ENCODE measurements at places on chromosomes 12 and 14.

DNA sequence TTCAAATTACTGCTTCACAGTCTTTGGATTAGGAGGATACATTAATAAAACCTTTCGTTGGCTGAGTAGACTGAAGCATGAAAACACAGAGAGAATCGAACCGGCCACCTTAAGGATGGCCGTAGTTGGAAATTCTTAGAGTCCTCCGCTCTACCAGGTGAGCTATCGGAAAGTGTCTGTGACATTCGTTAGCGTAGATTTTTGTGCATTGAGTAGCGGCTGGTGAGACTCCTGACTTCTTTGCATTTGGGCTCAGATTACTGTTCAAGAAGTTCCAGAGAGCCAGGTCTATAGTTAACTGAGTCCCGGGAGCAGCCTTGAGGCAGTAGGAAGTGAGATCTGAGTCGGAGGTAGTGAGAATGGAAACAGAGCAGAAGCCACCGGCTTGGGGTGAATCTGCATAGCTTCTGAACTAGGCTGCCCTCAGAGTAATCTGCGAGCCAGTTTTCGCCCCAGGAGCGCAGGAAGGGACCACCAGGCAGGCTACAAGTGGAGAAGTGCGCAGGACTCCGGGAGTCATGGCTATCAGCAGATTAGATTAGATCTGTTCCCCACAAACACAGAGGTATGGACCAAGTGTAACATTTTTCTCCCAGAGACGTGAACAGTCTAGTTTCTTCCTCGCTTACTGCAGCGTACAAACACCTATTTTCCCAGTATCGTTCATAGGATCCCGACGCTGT, 11.0 kb downstream of the OR6S1 start:
- DNase-seq, result no peak

- no peak for DNase-seq
Observed at GRCh38 chr12:113200021-113200797, 14.7 kb downstream of the RITA1 start.

- DNase-seq, result no peak
Observed at GRCh38 chr14:52094546-52095271, 25.9 kb upstream of the NID2 start.

- no peak for DNase-seq
Observed at GRCh38 chr14:66998013-66998412, 191.2 kb upstream of the GARIN2 start.

DNA sequence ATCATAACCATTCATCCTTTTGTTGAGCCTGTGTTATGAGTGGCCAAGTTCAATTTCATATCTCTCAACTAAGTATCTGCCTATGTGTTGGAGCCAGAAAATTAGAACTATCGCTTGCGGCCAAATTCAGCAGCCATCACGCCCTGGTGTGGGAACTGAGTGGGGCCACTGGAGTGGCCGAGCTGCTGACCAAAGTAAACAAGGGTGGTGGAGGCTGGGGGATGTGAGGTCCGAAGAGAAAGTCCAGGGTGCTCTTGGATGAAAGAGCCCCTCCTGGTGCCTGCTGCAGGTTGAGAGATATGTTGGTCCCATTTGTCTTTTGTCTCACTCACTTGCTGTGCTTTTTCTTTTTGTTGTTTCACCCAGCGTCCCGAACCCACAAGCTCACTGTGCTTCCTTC, 14.9 kb downstream of the ADGRD1 start:
- DNase-seq, result no peak

- no peak for DNase-seq
Observed at GRCh38 chr12:49944046-49944445, 6.5 kb upstream of the AQP2 start.

DNA sequence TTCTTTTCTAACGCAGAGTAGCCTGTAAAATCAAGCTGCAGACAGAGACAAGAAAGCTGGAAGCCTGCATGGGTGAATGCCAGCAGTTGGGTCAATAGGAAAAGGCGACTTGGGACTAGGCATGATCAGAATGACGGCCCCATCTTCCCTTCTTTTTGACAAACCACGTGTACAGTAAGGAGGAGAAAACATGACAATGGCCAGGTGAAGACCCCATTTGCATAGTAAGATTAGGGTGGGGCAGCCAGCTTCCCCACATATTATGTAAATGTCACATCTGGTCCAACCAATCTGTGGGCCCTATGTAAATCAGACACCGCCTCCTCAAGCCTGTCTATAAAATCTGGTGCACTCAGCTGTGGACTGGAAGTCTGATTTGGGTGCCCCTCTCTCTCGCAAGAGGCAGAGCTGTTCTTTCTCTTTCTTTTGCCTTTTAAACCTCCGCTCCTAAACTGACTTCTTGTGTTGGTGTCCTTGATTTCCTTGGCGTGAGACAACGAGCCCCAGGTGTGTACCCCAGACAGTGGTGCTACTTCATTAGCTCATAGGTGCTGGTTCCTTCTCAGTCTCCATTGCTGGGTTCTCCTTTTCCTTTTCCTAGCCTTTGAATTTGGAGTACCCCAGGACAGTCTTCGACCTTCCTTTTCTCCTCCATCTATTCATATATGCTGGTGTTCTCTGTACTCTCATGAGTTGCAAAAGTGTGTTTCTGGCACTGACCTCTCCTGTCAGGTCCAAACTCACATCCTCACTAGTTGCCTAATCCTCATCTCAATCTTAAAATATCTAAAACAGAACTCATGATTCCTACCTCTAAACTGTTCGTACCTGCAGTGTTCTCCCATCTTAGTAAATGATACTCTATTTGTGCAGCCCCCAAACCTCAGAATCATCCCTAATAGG, 9.4 kb upstream of the DHRS7 start:
- no peak for DNase-seq

DNA sequence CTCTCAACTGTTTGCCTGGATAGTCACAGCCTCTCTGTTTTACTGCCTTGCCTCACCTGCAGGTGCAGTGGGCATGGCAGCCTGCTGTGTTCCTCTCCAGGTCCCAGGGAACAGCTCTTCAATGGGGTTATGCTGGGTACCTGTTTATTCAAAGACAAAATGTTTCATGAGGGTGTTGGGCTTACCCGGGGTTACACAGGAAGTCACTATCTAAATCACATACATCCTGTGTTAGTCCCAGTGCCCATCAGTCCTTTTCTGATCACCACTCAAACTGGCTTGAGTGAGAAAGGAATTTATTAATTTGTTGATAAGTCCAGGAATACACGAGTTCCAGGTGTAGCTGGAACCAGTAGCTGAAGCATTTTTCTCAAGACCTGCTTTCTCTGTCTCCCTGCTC, 1503.6 kb upstream of the TMEM132C start:
- DNase-seq, result no peak

GRCh38 chr12:99911967-99912366, 72.8 kb downstream of the ANKS1B start:
- no peak for DNase-seq

DNA sequence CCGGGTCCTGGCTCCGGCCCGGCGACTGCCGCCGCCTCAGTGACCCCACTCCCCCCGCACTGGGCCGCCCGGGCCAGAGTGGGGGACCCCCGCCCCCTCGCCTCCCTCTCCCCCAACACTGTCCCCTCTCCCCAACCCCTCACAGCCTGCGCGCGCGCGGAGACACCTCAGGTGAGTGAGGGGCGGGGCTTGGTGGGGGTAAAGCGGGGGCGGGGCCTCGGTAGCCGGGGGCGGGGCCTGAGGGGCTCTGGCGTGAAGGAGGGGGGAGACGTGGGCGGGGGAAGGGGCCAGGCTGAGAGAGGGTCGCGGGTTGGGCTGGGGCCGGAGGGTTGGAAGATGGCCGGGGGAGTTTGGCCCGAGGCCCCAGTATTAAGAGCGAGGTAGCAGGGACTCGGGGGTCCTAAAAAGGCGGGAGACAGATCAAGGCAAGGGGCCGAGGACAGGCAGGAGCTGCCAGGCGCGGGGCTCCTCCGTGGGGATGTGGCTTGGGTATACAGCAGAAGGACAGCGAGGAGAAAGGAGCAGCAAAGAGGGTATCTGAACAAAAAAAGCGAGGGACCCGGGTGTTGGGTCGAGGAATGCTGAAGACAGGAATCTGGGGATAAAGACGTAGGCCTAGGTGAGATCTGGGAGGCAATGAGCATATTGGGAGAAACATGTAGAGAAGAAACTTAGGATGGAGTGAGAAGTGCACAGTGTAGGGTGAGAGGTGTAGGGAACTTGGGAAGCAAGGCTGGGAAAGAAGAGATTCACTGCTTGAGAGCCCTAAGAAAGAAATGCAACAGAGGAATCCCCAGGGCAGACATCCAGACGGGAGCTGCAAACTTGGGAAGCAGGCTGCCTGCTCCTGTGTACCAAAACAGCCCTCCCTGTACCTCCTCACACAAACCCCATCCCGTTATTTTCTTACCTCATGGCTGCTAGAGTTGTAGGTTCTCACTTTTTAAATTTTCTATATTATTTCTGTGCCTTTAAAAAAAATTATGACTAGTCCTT, 10.8 kb downstream of the SUOX start:
- peak; percentile 37 for DNase-seq

GRCh38 chr12:91513313-91513712, 330.7 kb upstream of the DCN start:
- no peak for DNase-seq

DNA sequence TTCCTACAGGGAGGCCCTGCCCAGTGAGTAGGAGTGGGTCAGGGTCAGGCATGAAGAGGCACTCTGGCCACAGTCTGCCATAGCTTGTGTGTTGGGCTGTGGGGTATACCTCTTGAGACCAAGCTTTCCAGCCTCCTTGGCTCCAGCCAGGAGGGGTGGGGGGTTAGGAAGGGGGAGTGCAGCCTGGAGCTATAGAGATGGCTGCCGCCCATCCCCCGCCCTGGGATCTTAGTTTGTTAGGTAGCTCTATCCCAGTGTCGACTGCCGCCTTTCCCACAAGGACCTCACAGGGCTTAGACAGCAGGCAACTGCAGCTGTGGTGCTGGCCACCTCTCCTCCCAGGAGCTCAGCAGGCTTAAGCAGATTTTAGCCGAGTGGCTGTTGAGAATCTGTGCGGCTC, 216.4 kb downstream of the PLCZ1 start:
- DNase-seq, result no peak

DNA sequence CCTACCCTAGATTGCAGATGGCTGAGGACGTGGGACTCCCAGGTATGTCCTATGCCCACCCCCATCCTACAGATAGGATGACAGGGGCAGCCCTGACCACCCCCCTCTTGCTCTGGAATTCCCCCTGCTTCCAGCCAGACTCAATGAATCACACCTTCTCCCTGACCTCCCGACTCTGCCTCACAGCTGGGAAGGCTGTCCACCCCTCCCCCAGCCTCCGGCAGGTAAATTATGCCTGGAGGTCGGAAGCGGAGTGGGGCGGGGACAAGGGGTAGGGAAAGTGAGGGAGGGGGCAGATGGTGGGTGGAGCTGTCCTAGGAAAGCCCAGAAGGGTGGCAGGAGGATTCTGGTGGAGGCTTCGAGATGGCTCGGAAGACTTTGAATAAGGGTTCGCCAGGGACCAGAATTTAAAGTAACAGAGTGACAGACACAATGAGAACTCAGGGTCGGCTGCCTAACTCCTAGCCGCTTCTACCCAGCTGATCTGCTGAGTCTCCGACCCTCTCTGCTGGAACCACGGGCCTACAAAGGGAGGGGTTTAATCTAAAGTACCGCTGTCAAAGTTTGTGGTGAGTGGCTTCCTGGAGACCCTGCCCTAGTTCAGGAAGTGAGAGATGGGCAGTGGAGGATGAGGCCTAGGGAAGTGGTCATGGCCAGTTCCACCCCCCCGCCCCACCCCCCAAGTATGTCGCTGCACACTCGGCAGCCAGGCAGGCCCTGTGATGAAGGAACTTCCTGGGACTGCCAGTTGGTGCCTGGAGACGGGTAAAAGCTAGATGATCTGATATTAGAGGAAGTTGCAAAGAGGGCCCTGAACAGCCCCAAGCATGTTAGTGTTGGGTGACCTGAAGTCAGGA, 4.2 kb downstream of the PLEKHG3 start:
- no peak for DNase-seq

DNA sequence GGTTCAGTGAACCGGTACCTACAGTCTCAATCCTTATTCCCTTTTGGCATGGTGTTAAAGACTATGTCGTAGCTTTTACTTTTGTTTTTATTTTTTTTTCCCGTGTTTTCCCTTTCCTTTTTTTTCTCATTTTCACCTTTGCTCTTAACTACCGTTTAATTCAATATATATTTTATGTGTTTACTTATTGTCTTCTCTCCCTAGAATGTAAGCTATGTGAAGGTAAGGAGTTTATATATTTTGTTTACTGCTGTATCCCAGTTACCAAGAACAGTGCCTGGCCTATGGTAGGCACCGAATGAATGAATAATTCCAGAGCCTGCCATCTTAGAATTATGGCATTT, 261 bp upstream of the MLH3 start:
- no peak for DNase-seq

DNA sequence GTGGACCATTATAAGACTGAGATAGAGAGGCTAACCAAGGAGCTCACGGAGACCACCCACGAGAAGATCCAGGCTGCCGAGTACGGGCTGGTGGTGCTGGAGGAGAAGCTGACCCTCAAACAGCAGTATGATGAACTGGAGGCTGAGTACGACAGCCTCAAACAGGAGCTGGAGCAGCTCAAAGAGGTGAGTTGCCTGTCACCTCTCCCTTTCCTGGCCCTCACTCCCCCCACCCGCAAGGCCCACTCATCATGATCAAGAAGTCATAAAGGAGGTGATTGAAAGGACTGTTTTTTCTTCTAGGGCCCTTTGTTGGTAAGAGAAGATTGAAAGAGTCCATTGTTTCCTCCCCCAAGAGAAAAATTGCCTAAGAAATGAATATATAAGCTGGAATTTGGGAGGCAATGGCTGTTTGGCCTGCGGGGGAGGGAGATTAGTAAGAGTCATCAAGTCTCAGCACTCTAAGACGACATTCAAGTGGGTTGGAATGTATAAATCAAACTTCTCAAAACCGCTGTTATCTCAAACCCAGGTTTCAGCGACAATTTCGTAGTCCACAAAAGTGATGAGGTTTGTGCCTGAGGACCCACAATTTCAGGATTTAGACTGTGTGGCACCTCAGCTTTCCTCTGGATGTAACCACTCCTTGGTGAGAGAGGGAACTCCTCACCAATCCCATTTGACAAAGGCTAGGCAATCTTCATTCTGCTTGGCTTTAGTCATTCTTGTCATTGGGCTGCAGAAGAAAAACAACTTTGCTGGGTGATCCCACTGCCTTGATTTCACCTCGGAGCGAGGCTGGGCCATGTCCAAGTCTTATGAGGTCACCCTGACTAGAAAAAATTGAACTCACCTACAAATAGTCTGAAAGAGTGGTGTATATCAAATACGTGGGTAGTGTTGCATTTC, 966 bp downstream of the BICD1 start:
- DNase-seq, result no peak

Measured in mucosa of gallbladder (tissue), 1 donor.